ENCODE measurements at places on chromosomes 4 and X. TPM values are rescaled to one million over a fixed set of nuclear protein-coding genes. Genes with fewer than 3 reads are reported as not detected.

The TNIP2 gene
- 50.8 TPM for polyA plus RNA-seq

DNA sequence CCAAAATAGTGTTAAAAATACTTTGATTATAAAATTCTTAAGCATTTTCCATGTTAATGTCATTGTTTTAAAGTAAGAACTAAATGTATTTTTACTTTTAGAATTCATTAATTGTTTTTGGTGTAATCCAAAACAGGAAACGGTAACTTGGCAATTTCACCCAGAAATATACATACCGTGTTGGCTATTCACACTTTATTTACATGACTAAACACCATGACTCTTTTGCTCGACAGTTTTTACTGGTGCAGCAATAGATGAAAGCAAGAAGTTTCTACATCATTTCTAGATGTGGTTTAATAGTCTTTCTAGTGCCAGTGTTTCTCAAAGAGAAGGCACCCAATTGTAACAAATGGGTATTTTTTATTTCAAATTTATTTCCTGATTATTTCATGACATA lies 25.6 kb upstream of the MAGEA1 start:
- DNase-seq = no peak

DNA sequence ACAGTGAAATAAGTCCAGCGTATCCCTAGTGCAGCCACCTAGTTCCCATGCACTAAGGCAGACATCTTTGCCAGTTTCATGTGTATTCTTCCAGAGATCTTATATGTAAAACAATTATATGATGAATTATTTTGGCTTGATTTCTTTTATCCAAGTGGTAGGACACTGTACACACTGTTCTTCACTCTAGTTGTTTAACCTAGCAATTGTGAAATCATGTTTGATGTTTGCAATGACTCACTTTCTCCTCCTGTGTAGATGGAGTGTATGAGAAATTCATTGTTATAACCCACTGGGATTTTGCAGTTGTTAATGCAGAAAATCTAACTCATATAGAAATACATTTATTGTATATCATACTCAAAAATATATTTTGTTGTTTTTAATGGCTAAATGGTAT lies 17.5 kb upstream of the TBC1D1 start:
- no peak for DNase-seq

DNA sequence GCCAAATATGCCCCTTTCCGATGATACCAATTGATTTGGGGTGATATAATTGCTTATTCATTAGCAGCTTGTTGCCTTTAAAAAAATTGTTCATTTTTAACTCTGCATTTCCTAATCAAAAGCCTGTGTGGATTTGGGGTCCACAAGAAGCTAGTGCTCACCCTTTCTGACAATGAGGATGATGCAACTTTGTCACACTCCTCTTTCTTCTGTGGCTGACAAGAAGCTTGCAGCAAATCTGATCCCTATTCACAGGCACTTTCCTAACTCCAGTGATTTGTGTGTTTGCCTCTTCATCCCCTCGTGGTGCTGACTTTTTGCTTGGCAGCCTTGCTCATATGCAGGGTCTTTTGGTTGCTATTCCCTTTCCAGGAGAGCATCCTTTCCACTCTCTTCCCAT lies 182.7 kb upstream of the LDB2 start:
- no peak for DNase-seq

The EVC gene
- 0.27 TPM for polyA plus RNA-seq

DNA sequence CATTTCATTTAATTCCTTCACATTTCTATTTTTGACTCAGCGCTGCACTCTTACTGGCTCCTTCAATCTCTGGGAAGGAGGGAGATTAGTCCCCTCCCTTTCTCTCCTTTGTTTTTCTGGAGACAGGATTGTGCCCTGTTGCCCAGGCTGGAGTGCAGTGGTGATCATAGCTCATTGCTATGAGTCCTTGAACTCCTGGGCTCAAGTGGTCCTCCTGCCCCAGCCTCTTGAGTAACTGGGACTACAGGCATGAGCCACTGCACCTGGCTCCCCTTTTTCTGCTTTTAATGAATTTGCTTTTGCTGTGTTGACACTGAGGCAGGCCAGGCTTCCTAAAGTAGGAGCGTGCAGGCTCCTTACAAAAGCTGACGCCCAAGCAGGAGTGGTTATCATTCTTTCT lies 10.5 kb downstream of the TBC1D14 start:
- no peak for DNase-seq

GRCh38 chrX:77597090-77597489 lies 149.9 kb downstream of the FGF16 start:
- DNase-seq = no peak

The MMGT1 gene
- 14.9 TPM for polyA plus RNA-seq

DNA sequence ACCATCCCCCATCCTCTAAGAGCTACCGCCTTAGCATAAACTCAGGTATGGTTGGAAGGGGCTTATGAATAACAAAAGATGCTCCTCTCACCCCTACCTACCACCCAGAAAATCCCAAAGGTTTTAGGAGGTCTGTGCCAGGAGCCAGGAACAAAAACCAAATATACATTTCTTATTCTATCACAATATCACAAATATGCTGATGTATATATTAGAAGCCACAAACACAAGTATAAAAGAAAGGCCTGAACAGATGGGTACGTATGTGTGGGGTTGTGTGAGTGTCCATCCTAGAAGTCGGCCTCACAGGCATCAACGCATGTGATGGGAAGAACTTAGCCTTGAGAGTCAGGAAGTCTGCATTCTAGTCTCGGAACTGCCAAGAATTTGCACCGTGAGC lies 8.7 kb upstream of the ANXA5 start:
- no peak for DNase-seq

- DNase-seq = no peak
Observed at GRCh38 chr4:40210776-40211175, 13.9 kb downstream of the RHOH start.

The ART3 gene
- not detected for polyA plus RNA-seq

GRCh38 chrX:137031517-137032340 lies 2.1 kb downstream of the GPR101 start:
- peak; percentile 0 for DNase-seq

DNA sequence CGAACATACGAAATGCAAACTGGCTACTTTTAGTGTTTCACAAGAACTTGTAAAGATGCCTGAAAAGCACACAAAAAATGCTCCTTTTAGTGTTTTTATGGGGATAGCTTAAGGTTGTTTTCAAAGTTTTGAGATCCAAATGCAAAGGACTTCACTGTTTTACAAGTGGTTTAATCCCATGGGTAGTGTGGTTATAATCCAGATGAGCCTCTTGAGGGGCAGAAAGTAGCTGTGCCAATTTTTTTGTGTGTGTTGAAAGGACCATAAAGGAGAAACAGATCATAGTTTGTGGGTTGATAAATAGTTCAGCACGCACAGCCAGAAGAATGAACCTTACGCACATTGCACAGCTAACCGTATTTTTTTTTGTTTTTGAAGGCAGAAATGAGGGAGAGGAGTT lies 126.9 kb upstream of the GIMD1 start:
- no peak for DNase-seq

GRCh38 chrX:118513120-118513898 lies 17.7 kb downstream of the DOCK11 start:
- DNase-seq = no peak

DNA sequence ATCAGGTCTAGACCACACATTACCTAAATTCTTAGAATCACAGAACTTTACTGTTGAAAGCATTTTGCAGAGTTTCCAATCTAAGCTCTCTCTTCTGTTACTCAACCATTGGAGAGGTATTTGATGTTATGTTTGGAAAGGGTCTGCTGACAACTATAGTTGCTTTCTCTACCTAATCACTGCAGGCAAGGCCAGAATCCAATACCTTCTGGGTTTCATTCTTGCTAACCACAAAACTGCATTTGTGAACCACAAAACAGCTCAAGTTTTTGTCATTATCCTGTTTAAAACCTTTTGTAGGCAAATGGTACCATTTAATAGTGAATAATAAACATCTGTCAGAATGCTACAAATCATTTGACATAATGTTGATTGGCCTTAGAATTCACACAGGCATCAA lies 380.1 kb downstream of the GASK1B start:
- no peak for DNase-seq

The ATP10D gene
- polyA plus RNA-seq = 11.9 TPM

DNA sequence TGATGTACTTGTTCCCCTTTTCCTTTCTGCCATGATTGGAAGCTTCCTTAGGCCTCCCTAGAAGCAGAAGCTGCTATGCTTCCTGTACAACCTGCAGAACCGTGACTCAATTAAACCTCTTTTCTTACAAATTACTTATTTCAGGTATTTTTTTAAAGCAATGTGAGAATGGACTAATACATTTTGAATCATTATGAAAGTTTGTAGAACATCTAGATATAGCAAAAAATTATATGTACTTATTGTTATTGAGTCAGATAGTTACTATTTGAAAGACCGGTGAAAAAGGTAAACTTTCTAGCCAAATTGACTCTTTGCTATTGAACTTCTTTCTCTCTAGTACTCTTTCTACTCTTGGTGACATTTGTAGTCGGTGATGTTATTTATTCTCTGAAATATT lies 777.3 kb upstream of the GALNTL6 start:
- DNase-seq = no peak

The CCDC120 gene
- polyA plus RNA-seq = 13.2 TPM

The PPP1R2C gene
- polyA plus RNA-seq = not detected

- DNase-seq = no peak
Observed at GRCh38 chrX:77925764-77926163, 15.3 kb downstream of the ATP7A start.

DNA sequence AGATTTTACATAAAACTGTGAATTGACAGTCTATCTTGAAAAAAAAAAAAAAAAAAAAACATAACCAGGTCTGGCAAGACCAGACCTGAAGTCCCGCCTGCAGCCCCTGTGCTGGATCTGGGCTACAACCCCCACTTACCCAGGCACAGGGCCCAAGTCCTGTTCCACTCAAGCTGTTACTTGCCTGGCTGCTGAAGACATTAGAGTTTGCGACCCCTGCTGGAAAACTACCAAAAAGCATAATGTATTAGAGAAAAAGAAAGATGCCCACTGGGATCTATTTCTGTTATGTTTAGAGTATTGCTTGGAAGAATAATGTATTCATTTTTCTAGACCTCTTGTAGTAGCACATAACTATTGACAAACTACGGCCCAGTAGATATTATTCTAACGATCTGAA lies 4.7 kb downstream of the HS3ST1 start:
- peak; percentile 33 for DNase-seq

The ZCCHC18 gene
- polyA plus RNA-seq = 0.93 TPM

DNA sequence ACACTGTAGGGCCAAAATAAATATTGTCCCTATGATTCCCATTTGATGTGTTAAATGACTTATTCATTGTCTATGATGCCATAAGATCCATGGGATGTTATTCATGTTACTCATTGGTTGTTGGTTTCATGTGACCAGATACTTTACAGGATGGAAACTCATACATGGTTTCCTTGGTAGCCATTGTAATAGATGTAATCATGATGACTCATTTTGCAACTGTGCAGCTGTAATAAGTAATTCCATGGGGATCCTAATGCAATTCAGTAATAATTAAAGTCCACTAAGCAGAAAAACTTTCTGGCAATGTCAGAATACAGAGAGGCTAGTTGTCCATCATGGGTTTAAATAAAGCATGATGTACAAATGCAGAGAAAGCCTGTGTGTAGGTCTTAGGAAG lies 389.7 kb upstream of the NR3C2 start:
- DNase-seq = no peak

The GYPE gene
- polyA plus RNA-seq = not detected

DNA sequence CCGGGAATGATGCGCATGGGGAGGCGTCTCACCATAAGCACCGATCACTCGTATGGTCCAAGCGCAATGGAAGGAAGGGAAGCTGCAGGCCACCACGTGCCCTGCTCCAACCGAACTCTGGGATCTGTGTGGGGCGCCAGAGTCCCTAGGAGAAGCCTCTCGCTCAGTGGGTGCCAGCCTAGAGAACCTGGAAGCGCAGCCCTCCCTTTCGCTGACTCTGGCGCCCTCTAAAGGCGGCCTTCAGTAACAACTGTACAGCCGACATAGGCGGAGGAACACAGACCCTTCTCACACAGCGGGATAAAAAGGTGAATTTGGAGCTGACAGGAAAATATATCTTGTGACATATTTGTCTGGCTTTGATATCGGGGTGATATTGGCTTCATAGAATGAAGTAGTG lies 76.0 kb downstream of the INTS6L start:
- peak; percentile 24 for DNase-seq

DNA sequence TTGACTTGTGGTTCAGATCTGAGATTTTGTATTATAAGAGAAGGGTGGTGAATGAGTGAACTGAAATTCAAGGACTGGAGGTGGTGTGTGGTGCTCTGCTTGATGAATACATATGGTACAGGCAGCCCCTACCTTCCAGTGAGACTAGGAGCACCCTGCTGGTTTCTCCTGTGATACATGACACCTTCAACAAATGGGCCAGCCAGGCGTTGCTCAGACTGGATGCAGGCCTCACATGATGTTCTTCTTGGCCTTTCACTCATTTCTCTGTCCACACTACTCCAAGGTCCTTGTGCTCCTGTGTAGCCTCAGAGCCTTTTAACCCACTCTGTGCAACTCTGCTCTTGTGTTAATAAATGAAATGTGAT lies 67.2 kb downstream of the FNIP2 start:
- no peak for DNase-seq

The GBA3 gene
- polyA plus RNA-seq = 102 TPM

DNA sequence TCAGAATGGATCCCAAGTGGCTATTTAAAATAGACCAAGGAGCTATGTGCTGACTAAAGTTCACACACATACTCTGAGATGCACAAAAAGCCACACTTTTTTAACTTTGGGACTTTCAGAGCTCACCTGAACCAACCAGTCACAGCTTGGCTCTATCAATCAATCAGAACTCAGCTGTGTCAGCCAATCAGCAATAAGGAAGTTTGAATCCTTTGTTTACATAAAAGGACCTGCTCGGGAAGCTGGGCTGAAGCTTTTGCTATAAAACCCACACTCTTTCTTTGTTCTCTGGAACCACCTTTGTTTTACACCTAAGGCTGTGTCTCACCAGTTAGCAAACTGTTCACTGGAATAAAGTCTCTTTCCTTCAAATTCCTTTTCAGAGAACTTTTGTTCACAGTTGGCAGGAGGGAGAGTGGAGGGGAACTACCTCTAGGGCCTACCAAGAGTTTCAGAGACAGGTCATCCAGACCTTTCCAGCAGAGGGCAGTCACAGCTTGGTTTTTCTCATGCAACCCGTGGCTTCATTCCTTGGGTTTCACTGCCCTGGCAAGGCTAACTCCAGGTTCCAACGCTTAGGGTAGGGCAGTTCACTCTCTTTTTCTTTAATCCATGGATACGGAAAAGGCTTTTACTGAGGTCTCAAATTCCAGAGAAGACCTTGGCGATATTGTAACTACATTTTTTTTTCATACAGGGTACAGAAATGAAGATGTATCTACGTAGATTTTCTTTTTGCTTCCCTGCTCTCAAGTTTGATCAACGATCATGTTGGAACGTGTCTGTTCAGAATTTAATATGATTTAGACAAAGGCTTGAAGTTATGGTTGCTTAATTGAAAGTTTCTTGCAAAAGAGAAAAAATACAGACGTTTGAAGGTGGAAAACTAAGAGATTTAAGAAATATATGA lies 80.7 kb downstream of the GPRIN3 start:
- DNase-seq = peak; percentile 93

GRCh38 chrX:11543249-11543648 lies 122.5 kb downstream of the ARHGAP6 start:
- no peak for DNase-seq

- no peak for DNase-seq
Observed at GRCh38 chrX:87846956-87847355, 329.4 kb downstream of the KLHL4 start.

Data from small intestine (tissue), 16 donors.